Right ventricle myocardium superior (tissue), 1 donor: ENCODE measurements at places on chromosomes 12 and 14. TPM values are rescaled to one million over a fixed set of nuclear protein-coding genes. Genes with fewer than 3 reads are reported as not detected.

GRCh38 chr12:6688543-6688998 lies 604 bp downstream of the ZNF384 start:
- peak; percentile 64 for DNase-seq

- no peak for DNase-seq
Observed at GRCh38 chr12:95335948-95336347, 118.3 kb downstream of the VEZT start.

- DNase-seq, result no peak
Observed at GRCh38 chr12:49369411-49370145, 2.3 kb downstream of the SPATS2 start.

DNA sequence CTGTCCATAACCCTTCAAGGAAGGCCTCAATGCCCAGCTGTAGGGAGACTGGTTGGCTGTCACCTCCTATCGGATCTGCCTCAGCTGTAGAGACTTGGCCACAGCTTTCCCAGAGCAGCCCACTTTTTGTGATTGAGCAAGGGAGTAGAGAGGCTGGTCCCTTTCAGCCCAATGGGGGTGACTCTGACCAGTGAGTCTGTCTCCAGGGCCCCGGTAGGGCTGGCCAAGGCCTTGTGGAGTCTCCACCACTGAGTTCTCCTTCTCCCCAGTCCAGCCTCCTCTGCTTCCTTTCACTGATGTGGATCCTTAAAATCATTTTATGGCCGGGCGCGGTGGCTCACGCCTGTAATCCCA lies 14.5 kb upstream of the HPD start:
- DNase-seq, result peak; percentile 49

- DNase-seq, result no peak
Observed at GRCh38 chr12:127781336-127781735, 485.6 kb upstream of the TMEM132C start.

DNA sequence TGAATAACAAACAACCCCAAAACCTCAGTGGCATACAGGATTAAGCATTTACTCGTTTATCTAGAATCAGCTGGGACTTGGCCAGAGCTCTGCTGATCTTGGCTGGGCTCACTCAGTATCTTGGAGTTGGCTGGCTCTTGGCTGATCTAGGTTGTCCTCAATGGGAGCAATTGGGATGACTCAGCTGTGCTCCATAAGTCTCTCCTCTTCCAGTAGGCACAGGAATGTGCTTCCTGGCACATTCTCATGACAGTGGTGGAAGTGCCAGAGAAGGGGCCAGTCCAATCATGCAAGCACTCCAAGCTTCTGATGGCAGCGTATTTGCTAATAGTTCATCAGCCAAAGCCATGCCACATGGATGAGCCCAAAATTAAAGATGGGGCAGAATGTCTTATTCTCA lies 41.7 kb upstream of the ANO4 start:
- DNase-seq, result no peak

DNA sequence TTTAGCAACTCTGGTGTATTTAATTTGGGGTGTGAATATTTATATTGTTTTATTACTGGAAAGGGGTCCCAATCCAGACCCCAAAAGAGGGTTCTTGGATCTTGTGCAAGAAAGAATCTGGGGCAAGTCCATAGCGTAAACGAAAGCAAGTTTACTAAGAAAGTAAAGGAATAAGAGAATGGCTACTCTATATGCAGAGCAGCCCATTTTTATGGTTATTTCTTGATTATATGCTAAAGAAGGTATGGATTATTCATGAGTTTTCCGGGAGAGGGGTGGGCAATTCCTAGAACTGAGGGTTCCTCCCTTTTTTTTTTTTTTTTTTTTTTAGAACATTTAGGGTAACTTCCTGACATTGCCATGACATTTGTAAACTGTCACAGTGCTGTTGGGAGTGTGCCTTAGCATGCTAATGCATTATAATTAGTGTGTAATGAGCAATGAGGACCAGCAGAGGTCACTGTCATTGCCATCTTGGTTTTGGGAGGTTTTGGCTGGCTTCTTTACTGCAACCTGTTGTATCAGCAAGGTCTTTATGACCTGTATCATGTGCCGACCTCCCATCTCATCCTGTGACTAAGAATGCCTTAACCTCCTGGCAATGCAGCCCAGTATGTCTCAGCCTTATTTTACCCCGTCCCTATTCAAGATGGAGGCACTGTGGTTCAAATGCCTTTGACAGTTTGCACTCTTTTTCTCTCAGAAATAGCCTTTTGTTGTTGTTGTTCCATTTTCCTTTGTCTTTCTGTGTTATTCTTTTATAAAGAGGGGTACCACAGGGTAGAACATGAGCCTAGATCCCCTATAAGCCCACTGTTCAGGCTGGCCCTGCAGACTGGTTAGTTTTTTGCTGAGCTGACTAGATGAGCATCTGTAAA lies 75.5 kb upstream of the DCD start:
- DNase-seq, result no peak

DNA sequence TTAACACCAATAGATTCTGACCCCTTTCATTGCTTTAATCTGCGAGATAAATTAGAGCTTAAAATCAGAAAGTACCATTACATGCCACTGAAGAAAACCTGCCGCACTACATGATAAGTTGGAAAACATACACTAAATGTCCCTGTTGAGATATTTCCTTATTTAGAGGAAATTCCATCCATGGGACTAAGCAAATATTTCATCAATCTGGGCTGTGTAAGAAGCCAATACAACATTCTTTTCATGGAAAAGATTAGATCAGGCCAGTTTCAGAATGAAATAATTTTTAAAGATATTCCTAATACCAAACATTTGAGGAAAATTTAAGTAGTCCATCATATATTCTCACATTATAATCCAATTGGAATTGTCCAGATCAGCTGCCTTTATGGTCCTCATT lies 112.8 kb downstream of the LLPH start:
- DNase-seq, result no peak

GRCh38 chr12:27566626-27567025 lies 42.6 kb downstream of the PPFIBP1 start:
- DNase-seq, result no peak

DNA sequence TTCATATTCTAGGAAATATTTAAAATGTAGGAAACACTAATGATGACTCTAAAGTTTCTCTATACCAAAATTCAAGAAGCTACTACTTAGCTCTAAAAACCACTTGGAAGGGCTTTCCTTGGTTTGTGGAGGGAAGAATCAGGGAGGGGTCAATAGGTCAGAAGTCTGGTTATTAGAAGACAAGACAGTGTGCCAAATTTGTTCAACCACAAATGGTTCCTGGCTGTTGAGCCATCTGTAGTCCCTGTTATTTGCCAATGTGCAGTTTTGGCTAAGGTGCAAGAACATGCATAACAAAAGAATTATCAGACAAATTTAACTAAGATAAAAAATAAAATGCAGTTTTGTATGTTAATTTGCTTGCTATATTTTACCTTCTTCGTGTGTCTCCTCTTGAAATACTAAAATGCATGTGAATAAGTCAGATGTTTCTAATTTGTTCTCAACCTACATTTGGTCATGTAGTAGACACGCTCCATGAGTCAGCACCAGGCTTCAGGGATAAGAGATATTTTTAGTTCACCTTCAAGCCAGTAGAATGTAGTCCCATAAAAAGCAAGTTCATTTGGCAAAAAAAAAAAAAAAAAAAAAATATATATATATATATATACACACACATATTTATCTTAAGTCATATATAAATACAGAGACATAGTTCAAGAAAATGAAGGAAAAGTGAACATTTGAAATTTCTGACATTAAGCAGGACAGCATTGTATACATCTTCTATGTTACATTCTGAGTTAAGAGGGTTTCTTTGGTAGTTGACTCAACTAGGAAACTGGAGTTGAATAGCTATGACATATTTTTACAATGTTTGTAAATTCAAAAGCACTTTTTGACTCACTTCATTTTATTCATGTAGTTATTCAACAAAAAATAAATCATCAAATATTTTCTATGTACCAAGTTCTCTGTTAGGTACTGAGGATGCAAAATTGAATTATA lies 123.3 kb downstream of the KCNC2 start:
- DNase-seq, result no peak

DNA sequence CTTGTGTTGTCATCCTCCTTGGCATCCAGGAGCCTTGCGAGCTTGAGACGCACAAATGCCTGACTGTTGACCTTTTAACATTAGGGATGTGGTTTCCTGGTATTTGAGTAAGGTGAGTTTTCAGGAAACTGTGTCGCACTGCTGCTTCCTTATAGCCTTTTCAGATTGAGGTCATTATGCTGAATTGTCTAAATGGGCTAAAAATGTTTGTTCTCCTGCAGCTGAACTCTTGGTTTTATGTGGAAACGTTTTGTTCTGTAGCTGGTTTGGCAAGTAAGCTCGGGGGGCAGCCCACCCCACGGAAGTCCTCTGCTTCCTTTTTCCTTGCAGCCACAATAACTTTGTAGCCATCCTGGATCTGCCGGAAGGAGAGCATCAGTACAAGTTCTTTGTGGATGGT lies 5.7 kb downstream of the PRKAB1 start:
- DNase-seq, result no peak

The DAO gene
- not detected for total RNA-seq

The TCL1B gene
- total RNA-seq, result not detected

The DENND5B gene
- 36.7 TPM for total RNA-seq

The PDE3A gene
- 153 TPM for total RNA-seq
